Stimulated activated naive CD4-positive, alpha-beta T cell (primary cell): ENCODE measurements at places on chromosomes 5 and 9.

DNA sequence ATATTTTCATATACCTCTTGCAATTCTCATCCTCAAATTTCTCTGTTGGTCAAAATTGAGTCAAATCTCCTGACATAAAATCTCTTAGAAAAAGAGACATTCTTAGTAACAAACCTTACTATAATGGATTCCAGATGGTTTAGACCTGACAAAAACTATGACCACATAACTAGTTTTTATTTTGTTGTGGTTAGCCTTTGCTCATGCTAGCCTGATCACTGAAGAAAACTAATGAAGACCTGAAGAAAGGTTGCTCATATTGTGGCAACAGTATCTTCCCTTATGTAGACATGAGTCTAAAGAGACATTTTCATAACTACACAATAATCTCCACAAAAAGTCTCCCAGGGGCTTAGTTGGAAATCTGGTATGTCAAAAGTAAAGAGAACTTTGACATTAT lies 274.1 kb upstream of the TMEM161B start:
- no peak for DNase-seq

GRCh38 chr5:173283318-173284288 lies 44.6 kb downstream of the STC2 start:
- DNase-seq, result peak; percentile 63

GRCh38 chr5:15266841-15267240 lies 233.1 kb upstream of the FBXL7 start:
- no peak for DNase-seq

- DNase-seq, result no peak
Measured at GRCh38 chr5:123163225-123163876, 74.3 kb downstream of the PRDM6 start.

- DNase-seq, result no peak
Measured at GRCh38 chr9:17894501-17895160, 315.8 kb downstream of the SH3GL2 start.

- DNase-seq, result no peak
Measured at GRCh38 chr5:122447879-122448278, 135.8 kb downstream of the SNCAIP start.

GRCh38 chr5:77080905-77081304 lies 6.2 kb downstream of the ZBED3 start:
- DNase-seq, result no peak

- DNase-seq, result no peak
Measured at GRCh38 chr5:7391215-7391614, 4.7 kb upstream of the ADCY2 start.

DNA sequence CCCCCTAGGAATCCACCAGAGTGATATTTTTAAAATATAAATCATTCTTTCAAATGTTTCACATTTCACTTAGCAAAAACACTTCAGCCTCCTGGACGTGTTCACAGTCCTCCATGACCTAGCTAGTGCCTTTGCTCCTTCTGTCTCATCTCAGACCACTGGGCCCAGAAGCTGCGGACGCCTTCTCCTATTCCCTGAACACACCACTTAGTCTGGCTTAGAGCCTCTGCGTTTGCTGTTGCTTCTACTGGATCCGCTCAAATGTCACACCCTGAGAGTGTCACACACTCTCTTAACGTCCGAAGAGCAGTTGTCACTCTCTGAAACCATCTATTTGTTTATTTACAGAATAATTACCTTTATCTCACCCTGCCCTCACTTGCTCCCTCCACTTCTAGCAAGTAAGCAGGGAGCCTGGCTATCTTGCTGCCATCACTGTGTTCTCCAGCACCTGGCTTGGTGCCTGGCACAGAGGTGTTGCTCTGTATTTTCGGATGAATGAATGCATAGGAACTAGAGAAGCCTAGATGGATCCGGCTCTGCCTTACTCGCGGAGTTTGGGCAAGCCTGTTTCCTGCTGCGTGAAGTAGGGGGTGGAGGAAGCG lies 1.2 kb upstream of the GRK6 start:
- DNase-seq, result no peak

DNA sequence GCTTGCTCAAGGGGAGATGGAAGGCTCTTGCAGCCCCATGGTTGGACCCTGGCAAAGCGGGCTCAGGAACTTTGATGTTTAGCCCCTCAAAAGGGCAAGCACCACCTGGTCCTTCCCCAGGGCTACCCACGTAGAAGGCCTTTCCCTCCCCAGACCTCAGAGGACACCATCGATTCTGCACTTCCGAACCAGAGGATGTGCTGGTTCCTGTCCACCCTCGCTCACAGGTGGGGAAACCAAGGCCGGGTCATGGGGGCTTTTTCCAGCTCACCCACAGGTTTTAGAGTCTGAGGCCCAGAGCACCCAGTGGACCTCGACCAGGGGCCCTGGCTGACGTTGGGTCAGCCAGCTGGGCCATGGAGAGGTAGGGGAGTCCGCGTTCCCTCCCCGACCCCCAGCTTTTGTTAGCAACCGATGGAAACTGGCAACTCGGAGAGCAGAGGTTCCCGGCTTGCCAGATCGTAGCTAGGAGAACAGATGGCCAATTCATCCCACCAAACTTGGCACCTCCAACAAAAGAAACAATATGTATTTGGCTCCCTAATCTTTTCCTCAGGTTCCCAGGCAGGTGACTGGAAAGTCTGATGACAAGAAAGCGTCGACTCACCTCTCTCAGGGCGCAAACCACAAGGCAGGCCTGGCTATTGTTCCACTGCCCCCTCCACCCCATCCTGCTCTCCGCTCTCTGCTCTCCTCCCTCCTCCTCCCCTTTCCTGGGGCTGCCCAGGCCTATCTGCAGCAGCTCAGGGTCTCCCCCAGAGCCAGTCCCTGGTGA lies 167.6 kb upstream of the SMIM23 start:
- DNase-seq, result no peak

GRCh38 chr9:127898433-127899127 lies 823 bp downstream of the ST6GALNAC6 start:
- DNase-seq, result no peak

DNA sequence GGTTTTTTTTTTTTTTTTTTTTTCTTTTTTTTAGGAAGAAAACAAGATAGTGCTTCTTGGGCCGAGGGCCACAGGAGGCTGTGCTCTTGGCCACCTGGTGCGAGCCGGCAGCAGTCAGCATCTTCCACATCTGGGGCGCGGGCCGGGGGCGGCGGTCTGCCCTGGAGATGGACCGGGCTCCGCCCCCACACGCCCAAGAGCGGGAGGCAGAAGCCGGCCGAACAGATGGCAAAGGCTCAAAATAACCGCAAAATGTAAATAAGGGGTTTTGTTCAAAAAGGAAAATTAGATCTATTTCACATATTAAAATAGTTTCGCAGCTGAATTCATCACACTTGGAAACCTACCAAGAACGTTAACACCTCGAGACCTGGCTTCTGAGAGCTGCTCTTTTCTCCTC lies 51.5 kb upstream of the UBAC1 start:
- no peak for DNase-seq
